ENCODE measurements at places on chromosomes 7 and 10.

DNA sequence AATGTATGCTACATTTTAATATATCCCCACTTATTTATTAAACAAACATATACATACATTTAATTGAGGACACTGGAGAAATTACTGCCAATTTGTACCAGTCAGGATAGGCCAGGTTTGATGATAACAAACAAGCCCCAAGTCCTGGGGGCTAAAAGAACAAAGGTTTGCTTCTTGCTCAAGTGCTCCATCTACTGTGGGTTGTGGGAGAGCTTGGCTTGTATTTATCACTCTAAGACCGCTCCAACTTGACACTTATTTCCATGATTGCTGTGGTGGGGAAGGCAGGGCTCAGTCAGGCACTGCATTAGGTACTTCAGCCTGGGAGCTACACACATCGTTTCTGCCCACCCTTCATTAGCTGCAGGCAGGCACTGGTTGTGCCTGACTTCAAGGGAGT is 136.6 kb upstream of the ZNF32 start:
- DNase-seq = no peak

GRCh38 chr10:8596929-8597472 is 542.5 kb downstream of the GATA3 start:
- no peak for DNase-seq

DNA sequence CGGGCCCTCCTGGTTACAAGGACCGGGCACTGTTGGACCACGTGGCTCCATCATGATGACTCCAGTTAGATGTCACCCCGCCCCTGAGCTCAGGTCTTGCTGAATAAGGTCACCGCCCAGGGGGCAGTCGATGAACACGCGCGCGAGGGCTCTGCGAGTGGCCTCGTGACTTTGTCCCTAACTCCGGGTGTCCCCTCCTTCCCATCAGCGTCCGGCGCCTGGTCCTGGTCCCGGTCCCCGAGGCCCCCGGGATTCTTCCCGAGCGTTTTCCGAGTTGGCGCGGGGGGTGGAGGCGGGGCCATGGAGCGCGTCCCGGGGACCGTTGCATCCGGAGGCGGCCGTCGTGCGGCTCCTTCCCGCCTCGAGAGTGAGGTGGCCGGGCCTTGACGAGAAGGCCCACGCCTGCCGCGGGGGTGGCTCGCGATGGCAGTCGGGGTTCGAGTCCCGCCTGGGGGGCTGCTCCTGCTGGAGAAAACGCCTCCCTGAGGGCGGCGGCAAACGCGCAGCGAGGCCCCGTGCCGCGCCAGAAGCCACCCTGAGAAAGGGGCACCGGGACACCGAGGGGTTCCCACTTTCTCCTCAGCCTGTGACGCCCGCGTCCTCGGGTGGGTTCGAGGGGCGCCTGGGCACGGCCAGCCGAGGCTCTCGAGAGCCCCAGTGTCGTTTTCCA is 569 bp upstream of the NPTX2 start:
- DNase-seq = no peak

GRCh38 chr7:131638641-131639430 is 82.4 kb upstream of the PODXL start:
- no peak for DNase-seq

DNA sequence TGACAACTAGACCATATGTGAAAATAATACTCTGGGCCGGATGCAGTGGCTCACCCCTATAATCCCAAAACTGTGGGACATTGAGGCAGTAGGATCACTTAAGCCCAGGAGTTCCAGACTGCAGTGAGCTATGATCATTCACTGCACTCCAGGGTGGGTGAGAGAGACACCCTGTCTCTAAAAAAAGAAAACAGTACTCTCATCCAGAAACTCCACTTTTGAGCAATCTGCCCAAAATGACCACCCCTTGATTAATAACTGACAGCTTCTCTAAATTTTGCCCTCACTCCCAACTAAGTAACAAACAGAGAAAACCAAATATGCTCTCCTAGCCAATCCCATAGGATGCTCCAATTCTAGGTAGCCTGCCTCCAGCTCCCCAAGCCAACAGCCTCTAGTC is 62.5 kb upstream of the AKR1E2 start:
- no peak for DNase-seq

DNA sequence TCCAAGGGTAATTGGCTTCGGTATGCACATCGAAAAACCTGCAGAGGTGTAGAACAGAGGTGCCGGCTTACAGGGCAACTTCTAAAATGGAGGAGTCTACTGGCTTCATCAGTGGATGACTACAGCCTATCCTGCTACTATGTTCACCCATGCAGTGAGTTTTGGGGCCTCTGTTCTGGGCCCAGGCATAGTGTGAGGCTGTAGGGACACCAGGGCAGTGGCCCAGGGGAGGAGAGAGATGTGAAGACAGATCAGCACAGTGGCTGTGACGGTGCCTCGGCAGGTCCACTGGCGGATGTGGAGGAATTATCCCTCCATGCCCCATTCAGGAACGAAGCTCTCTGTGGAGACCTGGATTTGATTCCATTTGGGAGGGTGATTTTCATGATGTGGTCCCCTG is 235.3 kb upstream of the MKI67 start:
- no peak for DNase-seq

DNA sequence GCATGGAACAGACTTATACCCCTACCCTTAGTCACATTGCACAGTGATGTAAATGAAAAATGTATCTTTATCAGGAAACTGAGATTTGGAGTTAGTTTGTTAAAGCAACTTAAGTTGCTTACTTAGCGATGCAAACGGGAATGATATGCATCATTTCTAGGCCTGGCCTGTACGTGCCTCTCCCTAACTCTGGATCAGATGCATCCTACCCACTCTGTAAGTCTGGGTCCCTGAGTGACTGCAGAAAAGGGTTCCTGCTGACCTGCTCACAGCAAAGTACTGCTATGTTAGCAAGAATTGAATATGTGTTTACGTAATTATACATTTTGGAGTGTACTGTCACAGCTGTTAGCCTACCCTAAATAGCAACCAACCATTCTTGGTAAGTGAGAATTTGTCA is 30.7 kb upstream of the PRTFDC1 start:
- no peak for DNase-seq

DNA sequence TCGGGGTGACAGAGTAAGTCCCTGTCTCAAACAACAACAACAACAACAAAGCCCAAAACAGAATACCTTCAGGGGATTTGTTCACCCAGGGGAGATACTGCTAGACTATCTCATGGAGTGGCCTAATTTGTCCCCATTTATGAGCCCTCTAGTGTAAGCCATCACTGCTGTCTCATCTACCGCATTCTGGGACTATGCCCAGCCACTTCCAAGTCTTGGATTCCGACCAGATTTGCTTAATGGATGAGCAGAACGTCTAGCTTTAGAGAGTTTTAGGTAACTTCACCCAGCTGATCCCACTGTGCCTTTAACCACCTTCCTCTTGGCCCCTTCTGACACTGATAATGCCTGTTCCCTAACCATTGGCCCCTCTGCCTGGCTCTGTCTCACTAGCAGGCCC is 47.1 kb downstream of the PAPSS2 start:
- DNase-seq = no peak

GRCh38 chr10:133161486-133162109 is 1.6 kb downstream of the KNDC1 start:
- no peak for DNase-seq

GRCh38 chr7:71251706-71252105 is 119.8 kb downstream of the GALNT17 start:
- DNase-seq = no peak

DNA sequence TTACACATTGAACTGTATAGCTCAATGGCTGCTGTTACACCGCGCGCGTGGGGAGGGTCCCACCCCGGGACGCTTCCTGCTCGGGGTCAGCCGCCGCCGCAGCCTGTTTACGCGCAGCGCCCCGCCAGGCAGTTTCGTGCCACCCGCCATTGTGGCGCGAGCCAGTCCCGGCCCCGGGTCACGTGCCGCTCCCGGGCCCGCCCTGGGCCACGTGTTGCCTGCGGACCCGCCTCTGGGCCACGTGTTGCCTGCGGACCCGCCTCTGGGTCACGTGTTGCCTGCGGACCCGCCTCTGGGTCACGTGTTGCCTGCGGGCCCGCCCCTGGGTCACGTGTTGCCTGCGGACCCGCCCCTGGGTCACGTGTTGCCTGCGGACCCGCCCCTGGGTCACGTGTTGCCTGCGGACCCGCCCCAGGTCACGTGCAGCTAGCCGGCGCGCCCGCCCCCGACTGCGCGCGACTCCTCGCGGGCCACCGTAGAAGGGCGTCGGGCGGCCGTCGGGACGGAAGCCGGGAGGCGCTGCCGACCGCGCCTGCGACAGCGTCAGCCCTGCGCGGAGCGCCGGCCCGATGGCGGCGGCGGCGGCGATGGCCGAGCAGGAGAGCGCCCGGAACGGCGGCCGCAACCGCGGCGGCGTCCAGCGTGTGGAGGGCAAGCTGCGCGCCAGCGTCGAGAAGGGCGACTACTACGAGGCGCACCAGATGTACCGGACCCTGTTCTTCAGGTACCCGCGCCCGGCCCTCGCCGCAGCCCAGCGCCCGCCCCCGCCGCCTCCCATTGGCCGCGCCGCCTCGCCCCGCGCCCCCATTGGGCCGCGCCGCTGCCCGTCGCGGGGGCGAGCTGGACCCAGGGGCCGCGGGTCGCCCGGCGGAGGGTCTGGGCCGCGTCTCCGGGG is at the start of gene GET4:
TSS of gene GET4 (plus strand) at position 478 of the 895 bp plus-strand sequence. CDS start at position 570, 92 bp downstream.
- peak; percentile 96 for DNase-seq

DNA sequence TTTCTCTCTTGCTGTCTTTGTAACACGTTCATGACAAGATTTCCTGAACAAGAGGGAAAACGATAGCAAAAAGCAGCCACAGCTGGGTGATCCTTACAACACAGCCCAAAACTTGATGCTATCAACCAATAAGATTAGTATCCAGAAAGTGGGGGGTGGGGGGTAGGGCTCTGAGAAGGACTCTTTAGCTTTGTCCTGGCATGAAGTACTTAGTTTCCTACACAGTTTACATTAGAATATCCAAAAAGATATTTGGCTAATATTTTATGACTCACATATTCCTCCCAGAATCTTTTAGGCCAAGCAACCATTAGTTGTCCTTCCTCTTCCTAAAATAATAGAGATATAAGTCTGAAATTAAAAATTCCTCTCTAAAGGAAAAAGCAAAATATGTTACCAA is 22.9 kb upstream of the LRRC17 start:
- DNase-seq = no peak

DNA sequence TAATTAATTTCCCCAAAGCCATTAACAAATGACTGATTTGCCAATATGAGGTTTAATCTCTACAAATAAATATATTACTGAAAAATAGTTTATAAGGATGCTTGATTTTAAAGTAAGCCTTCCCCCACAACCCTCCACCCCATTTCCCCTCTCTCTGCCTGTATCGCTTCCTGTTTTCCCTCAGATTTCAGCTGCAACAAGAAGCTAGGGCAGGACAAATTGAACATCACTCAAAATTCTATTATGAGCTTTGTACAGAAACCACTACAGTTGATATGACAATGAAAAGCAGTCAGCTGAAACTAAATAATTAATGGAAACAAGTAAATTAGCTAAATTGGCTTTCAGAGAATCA is 109.0 kb upstream of the SP4 start:
- DNase-seq = no peak

- no peak for DNase-seq
Measured at GRCh38 chr7:91055219-91055618, 209.0 kb upstream of the FZD1 start.

DNA sequence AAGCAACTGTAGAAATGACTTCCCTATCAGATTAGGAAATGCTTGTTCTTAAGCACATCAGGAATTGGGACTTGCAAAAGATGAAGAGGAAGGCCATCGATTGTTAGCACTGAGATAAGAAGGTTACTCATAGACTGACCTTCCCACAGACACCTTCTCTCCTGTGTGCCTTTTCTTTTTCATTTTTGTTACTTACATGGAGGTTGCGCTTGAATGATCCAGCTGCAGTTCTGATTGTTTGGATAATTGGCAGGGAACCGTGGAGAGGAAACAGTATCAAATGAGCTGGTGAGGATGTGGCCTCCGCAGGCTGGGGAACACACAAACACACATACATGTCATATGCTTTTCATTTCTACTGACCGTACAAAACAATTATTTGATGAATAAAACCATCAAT is 134.9 kb upstream of the RSU1 start:
- DNase-seq = no peak

DNA sequence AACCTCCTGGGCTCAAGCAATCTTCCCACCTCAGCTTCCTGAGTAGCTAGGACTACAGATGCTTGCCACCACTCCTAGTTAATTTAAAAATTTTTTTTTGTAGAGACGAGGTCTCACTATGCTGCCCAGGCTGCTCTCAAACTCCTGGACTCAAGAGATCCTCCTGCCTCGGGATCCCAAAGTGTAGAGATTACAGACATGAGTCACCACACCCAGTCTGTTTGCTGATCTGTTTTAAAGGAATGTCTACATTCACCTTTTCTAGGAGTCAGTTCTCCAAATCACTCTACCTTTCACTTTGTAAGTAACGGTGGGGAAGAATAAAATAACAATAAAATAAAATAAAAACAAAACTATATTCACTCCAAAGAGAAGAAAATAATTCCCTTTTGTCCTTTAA is 86.6 kb upstream of the AGBL3 start:
- no peak for DNase-seq

DNA sequence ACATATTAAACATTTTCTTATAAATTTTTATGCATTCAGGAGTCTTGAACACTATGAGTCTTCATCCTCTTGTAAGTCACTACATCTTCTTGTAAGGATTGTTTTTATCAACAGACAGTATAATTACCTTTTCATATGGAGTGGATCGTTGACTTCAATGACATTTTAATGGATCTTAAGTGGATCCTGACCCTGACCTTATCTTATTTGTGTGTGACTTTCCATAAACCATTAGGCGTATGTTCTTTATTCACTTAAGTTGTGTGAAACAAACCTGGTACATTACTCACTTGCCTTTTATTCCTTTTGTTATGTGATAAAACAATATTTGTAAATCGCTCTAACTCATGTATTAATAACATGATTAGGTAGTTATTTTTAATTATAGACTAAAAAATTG is 18.5 kb upstream of the SEMA3C start:
- DNase-seq = no peak

DNA sequence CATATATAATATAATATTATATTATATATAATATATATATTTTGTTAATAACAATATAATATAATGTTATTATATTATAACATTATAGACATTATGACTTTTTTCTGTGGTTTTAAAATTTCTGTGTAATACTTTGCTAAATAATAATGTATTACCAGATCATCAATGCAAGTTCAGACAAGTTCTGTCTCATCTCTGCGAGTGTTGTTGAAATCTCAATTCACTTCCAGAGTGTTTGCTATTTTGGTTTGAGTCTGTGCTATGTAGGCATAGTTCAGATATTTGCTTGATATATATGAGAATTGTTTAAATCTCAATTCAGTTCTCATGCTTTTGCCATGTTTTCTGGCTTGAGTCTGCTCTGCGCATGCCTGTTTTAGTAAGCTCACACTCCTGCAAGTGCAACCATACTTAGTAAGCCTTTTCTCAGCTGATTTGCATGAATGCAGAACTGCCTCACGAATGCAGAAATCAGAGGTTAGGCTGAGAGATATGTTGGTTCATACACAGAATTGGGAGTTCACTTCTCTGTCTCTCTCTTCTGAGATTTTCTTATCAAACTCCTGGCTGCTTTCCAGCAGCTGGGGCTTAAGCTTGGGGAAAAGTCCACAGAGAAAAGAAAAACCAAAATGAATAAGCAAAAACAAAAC is 830.2 kb upstream of the SORCS1 start:
- no peak for DNase-seq
